Thoracic aorta (tissue), 2 donors: ENCODE measurements at places on chromosomes 3 and 15. TPM values are rescaled to one million over a fixed set of nuclear protein-coding genes. Genes with fewer than 3 reads are reported as not detected.

GOLGA8G gene
- not detected for total RNA-seq

GRCh38 chr3:105355408-105356061 is 11.2 kb upstream of the ALCAM start:
- no peak for DNase-seq
- H3K27me3 ChIP-seq, result no peaks in the 10 kb centered on the region
- no peak overlapping the region for H3K27ac ChIP-seq
- no peak overlapping the region for H3K4me3 ChIP-seq

ATP13A4 gene
- 0.78 TPM for total RNA-seq

KLF15 gene
- 90.2 TPM for total RNA-seq

- H3K27ac ChIP-seq, result peak overlapping the region; percentile 90
- H3K27me3 ChIP-seq, result no peaks in the 10 kb centered on the region
- DNase-seq, result no peak
- peaks cover 31% of the 10 kb centered on the region for H3K36me3 ChIP-seq
- peaks cover 60% of the 10 kb centered on the region for H3K4me1 ChIP-seq
These were observed 33.5 kb downstream of the ZBTB38 start for GRCh38 chr3:141401573-141402475.

DNA sequence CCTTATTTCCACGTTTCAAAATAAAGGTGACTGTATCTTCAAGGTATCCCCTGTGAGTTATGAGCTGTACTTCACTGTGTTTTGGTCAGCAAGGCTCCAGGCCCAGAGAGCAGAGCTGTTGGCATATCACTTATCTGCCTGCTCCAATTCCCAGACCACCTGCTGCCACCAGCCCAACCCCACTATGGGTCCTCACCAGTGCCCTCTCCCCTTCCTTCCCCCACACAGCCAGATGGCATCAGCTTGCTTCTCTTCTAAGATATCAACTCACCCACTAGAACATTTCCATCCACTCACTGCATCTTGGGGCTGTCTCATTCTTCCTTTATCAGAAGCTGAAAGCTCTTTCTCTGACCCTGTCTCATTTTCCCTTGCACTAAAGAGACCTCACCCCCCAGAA is 136.9 kb upstream of the EIF1B start:
- no peaks in the 10 kb centered on the region for H3K27me3 ChIP-seq
- H3K27ac ChIP-seq, result no peak overlapping the region
- no peaks in the 10 kb centered on the region for H3K36me3 ChIP-seq
- no peak overlapping the region for H3K4me3 ChIP-seq
- no peak for DNase-seq

- no peaks in the 10 kb centered on the region for H3K27me3 ChIP-seq
- no peaks in the 10 kb centered on the region for H3K36me3 ChIP-seq
- DNase-seq, result no peak
- H3K27ac ChIP-seq, result no peak overlapping the region
- H3K4me1 ChIP-seq, result no peaks in the 10 kb centered on the region
These were observed 21.9 kb downstream of the EID1 start for GRCh38 chr15:48899793-48900192.

DNA sequence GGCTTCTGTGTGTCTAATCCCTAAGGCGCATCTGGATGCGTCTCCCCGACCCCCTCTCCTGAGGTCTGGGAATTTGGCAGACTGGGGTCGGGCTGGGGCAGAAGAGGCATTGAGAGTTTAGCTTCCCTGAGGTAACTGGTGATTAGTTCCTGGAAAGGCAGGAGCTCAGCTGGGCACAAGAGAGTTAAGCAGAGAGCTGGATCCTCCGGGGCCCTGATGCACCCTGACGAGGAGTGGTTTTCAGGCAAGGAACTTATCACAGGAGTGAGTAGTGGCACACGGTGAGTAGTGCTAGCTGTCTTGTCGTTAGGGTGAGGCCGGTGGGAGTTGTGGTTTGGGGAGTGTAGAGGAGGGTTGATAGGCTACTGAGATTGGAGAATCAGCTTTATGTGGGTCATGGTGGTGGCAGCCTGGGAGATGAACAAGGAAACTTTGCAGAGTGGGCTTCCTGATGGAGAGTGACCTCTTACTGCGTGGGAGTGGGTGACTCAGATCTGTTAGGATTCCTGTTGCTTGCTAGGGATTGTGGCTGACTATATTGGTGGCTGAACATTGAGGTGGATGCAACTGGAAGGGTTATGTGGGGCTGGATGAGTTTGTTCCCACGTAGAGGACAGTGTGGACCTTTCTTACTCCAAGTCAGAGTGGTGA is 897 bp downstream of the RAD54L2 start:
- H3K4me3 ChIP-seq, result peak overlapping the region; percentile 99
- H3K27ac ChIP-seq, result peak overlapping the region; percentile 89
- peaks cover 20% of the 10 kb centered on the region for H3K4me1 ChIP-seq
- no peaks in the 10 kb centered on the region for H3K27me3 ChIP-seq

CTXND1 gene
- not detected for total RNA-seq

NSMCE3 gene
- 11.1 TPM for total RNA-seq

DNA sequence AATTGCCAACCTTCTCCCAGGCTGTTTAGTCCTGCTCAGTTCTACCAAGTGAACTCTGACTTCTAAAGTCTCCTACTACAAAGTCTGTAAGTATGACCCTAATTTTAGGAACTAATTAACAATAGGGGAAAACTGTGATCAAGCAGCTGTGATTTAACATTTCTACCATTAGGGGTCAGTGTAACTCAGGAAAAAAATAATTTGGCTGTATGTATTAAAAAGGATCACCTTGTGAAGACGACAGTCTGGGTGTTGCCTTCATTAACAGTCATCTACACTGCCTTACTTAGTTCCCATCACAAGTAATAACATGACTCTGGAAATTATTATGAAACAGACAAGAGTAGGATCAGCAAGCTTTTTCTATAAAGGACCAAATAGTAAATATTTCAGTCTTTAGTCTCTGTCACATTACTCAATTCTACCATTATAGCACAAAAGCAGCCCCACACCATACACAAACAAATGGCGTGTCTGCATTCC is 4.2 kb upstream of the NPHP3 start:
- no peak overlapping the region for H3K4me3 ChIP-seq
- H3K27ac ChIP-seq, result no peak overlapping the region
- no peaks in the 10 kb centered on the region for H3K36me3 ChIP-seq

- H3K27ac ChIP-seq, result no peak overlapping the region
- no peaks in the 10 kb centered on the region for H3K27me3 ChIP-seq
- no peaks in the 10 kb centered on the region for H3K4me1 ChIP-seq
- H3K4me3 ChIP-seq, result no peak overlapping the region
- H3K36me3 ChIP-seq, result no peaks in the 10 kb centered on the region
These were observed 394.5 kb upstream of the DPPA4 start for GRCh38 chr3:109731639-109732473.

MAGEL2 gene
- 0.56 TPM for total RNA-seq

- DNase-seq, result no peak
- no peaks in the 10 kb centered on the region for H3K36me3 ChIP-seq
- H3K27ac ChIP-seq, result no peak overlapping the region
- no peaks in the 10 kb centered on the region for H3K27me3 ChIP-seq
- peaks cover 4% of the 10 kb centered on the region for H3K4me1 ChIP-seq
These were observed 87.8 kb downstream of the COL6A6 start for GRCh38 chr3:130604806-130605205.

- H3K4me3 ChIP-seq, result no peak overlapping the region
- DNase-seq, result no peak
- no peak overlapping the region for H3K27ac ChIP-seq
- H3K27me3 ChIP-seq, result no peaks in the 10 kb centered on the region
- peaks cover 55% of the 10 kb centered on the region for H3K4me1 ChIP-seq
- no peaks in the 10 kb centered on the region for H3K36me3 ChIP-seq
These were observed 195.3 kb downstream of the ATP10A start for GRCh38 chr15:25667829-25668228.

DNA sequence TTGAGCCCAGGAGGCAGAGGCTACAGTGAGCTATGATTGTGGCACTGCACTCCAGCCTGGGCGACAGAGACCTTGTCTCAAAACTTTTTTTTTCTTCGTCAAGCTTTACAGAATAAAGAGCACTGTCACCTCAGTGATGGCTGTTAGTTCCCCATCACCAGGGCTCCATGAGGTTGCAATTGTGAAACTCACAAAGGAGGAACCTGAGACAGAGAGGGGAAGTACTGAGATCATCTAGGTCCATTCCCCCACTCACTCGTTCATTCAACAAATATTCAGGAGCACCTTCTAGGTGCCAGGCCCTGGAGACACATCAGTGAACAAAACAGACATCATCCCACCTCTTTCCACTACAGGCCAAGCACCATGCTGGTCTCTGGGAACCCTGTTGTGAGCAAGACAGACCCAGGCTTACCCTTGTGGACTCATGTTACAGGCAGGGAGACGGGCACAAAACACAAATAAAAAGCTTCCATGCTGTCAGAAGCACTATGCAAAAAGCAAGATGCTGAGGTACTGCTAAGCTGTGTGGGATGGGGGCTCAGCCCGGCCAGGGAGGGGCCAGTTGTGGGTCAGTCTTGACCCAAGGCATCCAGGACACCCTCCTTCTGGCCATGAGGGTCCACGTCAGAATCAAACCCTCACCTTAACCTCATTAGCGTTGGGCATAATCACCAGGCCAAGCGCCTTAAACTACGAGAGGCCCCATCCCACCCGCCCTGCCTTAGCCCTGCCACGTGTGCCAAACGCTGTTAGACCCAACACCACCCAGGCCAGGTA is 2.1 kb upstream of the RHO start:
- H3K36me3 ChIP-seq, result no peaks in the 10 kb centered on the region
- no peak overlapping the region for H3K4me3 ChIP-seq
- H3K27ac ChIP-seq, result no peak overlapping the region

TTLL3 gene
- total RNA-seq, result 91.9 TPM

GRCh38 chr3:38643090-38643489 is 6.4 kb downstream of the SCN5A start:
- no peak for DNase-seq
- no peak overlapping the region for H3K27ac ChIP-seq
- no peaks in the 10 kb centered on the region for H3K4me1 ChIP-seq
- no peaks in the 10 kb centered on the region for H3K27me3 ChIP-seq

MUC4 gene
- total RNA-seq, result not detected

GRCh38 chr3:4376499-4376898 is 73.3 kb downstream of the SETMAR start:
- H3K4me1 ChIP-seq, result no peaks in the 10 kb centered on the region
- no peak overlapping the region for H3K4me3 ChIP-seq
- no peaks in the 10 kb centered on the region for H3K27me3 ChIP-seq
- peaks cover 6% of the 10 kb centered on the region for H3K36me3 ChIP-seq
- DNase-seq, result no peak

DNA sequence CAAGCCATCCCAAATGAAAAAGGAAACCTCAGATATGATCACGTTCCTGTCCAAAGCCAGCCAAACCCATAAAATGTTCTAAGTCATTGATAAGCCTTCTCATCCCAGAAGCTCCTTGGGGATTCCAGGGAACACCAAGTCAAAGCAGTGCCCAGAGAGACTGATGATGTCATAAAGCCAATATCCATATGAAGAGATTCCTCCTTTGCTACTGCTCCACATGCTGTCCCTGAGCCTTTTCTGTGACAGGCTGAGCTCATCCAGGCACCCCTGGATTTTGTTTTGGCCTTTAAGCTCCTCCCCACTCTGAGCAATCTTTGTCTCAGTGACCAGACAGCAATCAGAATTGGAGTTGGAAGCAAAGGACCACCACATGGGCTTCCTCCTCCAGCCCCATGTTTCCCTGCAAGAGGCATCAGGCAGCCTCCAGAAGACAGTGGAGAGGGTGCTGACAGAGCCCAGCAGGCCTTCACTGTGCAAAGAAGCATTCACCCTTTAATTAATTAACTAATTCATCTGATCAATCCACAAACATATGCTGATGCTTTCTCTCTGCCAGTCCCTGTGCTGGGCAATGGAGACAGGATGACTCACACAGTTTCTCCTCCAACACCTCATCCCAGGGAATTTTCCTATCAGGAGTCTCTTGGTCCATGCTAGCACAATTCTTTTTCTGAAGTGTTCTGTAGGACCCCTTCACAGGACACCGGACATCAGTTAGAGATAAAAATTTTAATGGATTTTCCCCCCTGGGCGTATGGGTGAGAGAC is 25.0 kb downstream of the MEX3B start:
- no peak overlapping the region for H3K4me3 ChIP-seq
- H3K36me3 ChIP-seq, result no peaks in the 10 kb centered on the region
- no peaks in the 10 kb centered on the region for H3K4me1 ChIP-seq
- no peaks in the 10 kb centered on the region for H3K27me3 ChIP-seq
- DNase-seq, result no peak
- no peak overlapping the region for H3K27ac ChIP-seq

GABRB3 gene
- 2.0 TPM for total RNA-seq

RTP1 gene
- not detected for total RNA-seq

GRCh38 chr3:150286390-150287147 is 121.5 kb upstream of the TSC22D2 start:
- no peaks in the 10 kb centered on the region for H3K27me3 ChIP-seq
- no peaks in the 10 kb centered on the region for H3K4me1 ChIP-seq
- no peaks in the 10 kb centered on the region for H3K36me3 ChIP-seq
- DNase-seq, result no peak
- H3K27ac ChIP-seq, result no peak overlapping the region

GRCh38 chr3:114666623-114667022 is 372.8 kb downstream of the TIGIT start:
- H3K36me3 ChIP-seq, result no peaks in the 10 kb centered on the region
- no peak overlapping the region for H3K27ac ChIP-seq
- DNase-seq, result no peak
- H3K4me3 ChIP-seq, result no peak overlapping the region

DNA sequence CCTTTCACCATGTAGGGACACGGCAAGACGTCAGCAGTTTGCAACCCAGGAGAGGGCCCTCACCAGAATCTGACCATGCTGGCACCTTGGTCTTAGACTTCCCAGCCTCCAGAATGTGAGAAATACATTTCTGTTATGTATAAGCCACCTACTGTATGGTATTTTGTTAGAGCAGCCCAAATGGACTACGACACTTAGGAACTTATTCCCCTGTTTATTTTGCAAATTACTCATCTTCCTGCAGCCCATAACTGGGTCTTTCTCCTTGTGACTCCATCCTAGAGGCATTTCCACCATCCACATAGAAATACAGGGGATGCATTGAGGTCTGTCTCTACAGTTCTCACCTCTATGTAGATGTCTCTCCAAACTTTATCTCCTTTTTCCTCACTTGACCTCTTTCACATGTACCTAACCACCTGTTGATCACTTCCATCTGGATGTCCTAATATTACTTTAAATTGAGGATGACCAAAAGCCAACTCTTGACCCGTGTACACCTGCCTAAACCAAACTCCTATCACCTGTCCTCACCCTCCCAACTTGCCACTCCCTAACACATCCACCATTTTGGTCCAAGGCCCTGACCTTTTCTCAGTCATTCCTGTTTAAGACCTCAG is 406.0 kb upstream of the WNT5A start:
- H3K4me3 ChIP-seq, result no peak overlapping the region
- no peak for DNase-seq
- H3K36me3 ChIP-seq, result no peaks in the 10 kb centered on the region
- no peaks in the 10 kb centered on the region for H3K4me1 ChIP-seq
- H3K27ac ChIP-seq, result no peak overlapping the region

DNA sequence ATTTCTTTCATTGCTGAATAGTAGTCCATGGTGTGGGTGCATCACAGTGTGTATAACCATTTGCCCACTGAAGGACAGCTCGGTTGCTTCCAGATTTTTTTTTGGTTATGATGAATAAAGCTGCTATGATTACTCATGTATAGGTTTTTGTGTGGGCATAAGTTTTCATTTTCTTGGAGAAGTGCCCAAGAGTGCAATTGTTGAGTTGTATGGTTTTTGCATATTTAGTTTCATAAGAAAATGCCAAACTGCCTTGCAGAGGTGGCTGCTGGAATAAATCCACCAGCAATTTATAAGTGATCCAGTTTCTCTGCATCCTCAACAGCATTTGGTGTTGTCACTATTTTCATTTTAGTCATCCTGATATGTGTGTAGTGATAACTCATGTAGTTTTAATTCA is 8.4 kb upstream of the SPESP1 start:
- peaks cover 3% of the 10 kb centered on the region for H3K4me1 ChIP-seq
- no peaks in the 10 kb centered on the region for H3K36me3 ChIP-seq
- no peak overlapping the region for H3K27ac ChIP-seq
- H3K27me3 ChIP-seq, result no peaks in the 10 kb centered on the region
